ENCODE measurements at places on chromosomes 1 and 21. TPM values are rescaled to one million over a fixed set of nuclear protein-coding genes. Genes with fewer than 3 reads are reported as not detected.

The AVPR1B gene
- 0.22 TPM for total RNA-seq

The SELE gene
- not detected for total RNA-seq

The GNL2 gene
- 110 TPM for total RNA-seq

The MNDA gene
- total RNA-seq, result not detected

The PDC gene
- not detected for total RNA-seq

The GNAT2 gene
- total RNA-seq, result 0.69 TPM

The DNALI1 gene
- not detected for total RNA-seq

The SPATA17 gene
- total RNA-seq, result 3.8 TPM

The NCF2 gene
- 31.3 TPM for total RNA-seq

The ARTN gene
- total RNA-seq, result 35.5 TPM

The MASP2 gene
- total RNA-seq, result 0.92 TPM

The KDF1 gene
- 21.7 TPM for total RNA-seq

The TAL1 gene
- not detected for total RNA-seq

The IFI44 gene
- total RNA-seq, result 7.1 TPM

The LPAR3 gene
- 13.0 TPM for total RNA-seq

The ESRRG gene
- 1.7 TPM for total RNA-seq

DNA sequence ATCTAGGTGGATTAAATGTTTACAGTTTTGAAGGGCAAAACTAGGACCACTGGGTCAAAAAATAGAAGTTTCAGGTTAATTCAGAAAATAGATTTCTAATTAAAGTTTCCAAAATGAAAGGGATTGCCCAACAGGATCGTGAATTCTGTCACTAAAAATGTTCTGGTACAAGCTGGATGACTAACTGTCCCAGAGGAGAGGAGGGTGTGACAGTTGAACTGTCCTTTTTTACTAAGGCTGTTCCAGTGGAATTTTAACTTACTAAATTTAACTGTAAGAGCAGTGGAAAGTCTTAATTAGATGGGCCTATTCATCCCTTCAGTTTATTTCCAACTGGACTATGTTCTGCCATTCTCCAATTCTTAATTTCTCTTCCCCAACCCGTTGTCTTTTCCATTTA lies 7.2 kb downstream of the SNX7 start:
- no peak for DNase-seq

DNA sequence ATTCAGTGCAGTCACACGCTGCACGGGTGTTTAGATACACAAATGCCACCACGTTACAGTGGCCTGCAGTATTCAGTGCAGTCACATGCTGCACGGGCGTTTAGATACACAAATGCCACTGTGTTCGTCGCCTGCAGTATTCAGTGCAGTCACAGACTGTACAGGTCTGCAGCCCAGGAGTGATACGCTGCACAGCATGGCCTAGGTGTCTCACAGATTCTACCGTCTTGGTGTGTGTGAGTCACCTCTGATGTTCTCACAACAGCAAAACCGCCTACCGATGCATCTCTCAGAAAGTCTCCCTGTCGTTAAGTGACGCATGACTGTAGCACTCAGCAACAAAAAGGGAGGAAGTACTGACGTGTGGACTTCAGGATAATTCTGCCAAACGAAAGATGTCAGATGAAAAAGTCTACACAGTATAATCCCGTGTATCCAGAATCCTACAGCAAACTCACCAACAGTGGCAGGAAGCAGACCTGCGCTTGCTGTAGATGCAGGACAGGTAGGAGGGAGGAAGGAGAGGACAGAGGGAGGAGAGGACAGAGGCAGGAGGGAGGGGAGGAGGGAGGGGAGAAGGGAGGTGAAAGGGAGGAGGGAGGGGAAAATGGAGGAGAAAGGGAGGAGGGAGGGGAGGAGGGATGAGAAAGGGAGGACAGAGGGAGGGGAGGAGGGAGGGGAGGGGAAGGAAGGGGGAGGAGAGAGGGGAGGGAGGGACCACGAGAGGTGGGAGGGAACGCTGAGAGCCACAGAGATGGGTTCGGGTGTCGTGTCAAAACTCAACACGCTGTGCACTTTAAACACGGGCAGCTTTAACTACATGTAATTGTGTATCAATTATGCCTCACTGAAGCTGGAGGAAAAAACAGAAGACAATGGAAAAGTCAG lies 36.3 kb upstream of the PCBP3 start:
- peak; percentile 86 for DNase-seq

DNA sequence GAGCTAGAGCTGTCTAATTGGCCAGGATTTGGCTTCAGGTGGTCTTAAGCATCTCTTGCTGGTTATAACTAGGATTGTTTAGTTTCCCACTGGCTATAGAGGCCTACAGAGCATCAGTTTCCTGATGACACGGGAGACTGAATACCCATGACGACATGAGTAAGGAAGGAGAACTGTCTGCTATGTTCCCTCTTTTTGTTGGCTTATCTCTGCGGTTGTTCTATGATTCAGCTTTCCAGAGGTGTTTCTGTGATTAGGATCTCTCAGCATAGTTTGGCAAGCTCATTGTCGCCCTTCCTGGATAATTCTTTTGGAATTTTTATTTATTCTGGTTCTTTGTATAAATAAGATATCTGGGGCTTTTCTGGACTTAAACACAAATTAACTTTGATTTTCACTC lies 163.4 kb downstream of the OLFM3 start:
- no peak for DNase-seq

DNA sequence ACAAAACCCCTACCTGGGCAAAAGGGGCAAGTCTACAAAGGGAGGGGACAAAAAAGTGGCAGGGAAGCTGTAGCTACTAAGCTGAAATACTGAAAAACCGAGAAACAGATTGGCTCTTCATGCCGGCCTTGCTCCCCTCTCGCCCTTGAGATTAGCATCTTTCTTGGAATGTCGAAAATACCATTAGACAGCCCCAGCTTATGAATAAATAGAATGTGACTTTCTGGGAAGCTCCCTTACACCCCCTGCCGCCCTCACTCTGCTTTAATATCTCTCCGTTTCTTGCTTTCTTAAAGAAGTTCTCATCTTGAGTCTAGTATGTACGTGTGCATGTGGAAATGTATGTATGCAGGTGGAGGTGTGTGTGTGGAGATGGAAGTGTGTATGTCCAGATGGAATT lies 14.1 kb downstream of the TRAF3IP3 start:
- DNase-seq, result no peak

GRCh38 chr1:197269053-197269452 lies 1.0 kb downstream of the CRB1 start:
- DNase-seq, result no peak

DNA sequence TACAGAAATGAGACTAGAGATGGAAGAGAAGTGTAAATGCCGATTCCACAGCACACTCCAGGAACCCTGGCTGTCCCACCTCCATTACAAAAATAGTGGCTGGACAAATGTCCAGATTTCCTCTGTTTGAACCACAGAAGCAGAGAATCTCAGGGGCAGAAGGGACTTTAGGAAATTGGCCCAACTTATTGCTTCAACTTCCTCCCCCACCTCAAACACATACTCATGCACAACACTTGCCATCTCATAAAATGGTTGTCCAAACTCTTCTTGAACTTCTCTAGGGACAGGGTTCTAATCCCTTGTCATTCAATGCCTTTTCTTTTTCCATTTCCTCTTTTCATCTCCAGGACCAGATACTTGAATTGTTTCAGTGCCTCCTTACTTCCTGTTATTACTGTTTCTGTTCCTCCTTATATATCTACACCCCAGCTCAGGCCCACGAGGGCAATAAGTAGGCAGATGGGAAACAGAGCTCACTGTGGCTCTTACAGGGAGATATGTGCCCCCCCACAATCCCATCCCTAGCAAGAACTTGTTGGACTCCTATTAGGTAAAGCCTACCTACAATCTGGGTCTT lies 8.5 kb upstream of the B4GALT3 start:
- DNase-seq, result no peak

DNA sequence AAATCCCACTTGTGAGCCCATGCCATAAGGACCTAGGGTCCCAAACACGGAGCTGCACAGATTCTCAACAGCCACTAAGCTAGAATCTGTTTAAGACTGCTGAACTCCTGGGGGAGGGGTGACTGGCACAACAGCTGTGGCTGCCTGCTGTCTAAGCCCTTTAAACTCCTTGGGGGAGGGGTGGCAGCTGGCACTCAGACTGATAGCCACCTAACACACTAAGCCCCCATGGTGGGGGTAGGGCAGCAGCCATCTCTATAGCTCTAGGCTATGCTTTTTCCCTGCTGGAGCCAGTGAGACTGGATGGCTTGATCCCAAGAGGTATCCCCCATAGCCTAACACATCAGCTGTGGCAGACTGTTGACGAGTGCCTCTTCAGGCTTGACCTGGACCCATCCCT lies 73.3 kb upstream of the FMO3 start:
- DNase-seq, result no peak

GRCh38 chr1:208044589-208045462 lies 133.9 kb upstream of the CD34 start:
- DNase-seq, result no peak

- DNase-seq, result peak; percentile 62
These were observed 10.7 kb downstream of the PIGR start for GRCh38 chr1:206935491-206936067.

GRCh38 chr1:210525716-210526454 lies 197.2 kb downstream of the HHAT start:
- no peak for DNase-seq

- DNase-seq, result peak; percentile 72
These were observed 123.5 kb downstream of the TIAM1 start for GRCh38 chr21:31220575-31220974.

- DNase-seq, result no peak
These were observed 52.5 kb upstream of the ZNF648 start for GRCh38 chr1:182113879-182114626.

GRCh38 chr21:44518686-44519085 lies 21.3 kb downstream of the KRTAP10-1 start:
- DNase-seq, result no peak

DNA sequence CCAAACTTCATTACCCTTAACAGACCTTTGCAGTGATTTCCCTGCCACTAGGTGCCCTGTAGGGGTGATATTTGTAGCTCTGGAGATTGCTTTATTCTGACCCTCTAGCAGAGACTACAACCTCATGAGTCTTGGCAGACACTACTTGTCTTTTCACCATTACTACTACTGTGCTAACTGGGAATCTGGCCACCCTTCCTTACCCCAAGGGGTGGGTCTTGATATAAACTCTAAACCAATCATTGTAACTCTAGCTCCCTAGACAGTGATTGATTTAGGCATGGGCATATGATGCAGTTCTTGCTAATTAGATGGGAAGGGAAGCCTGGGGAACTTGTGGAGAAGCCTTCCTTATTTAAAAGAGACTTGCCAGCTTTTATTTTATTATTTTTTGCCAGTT lies 3.9 kb downstream of the KPNA6 start:
- no peak for DNase-seq

- no peak for DNase-seq
These were observed 18.1 kb upstream of the C2CD2 start for GRCh38 chr21:41971891-41972290.

GRCh38 chr1:43949678-43950077 lies 2.9 kb downstream of the IPO13 start:
- no peak for DNase-seq

DNA sequence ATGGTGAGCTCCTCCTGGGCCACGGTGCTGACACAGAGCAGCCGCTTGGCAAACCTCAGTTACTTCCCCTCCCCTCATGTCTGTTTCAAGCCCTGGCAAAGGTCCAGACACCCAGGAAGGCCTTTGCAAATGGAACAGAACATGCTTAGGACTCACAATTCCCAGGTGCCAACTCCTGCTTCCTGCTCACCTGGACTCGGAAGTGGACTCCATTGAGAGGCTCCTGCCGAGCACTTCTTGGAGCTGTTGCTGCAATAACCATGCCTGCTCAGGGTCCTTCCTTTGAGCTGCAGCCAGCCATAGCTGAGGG lies 10.7 kb downstream of the DCST2 start:
- peak; percentile 29 for DNase-seq

- peak; percentile 13 for DNase-seq
These were observed 73.5 kb upstream of the RUNX3 start for GRCh38 chr1:25003457-25004190.

GRCh38 chr1:60584371-60584770 lies 498.0 kb upstream of the NFIA start:
- no peak for DNase-seq

GRCh38 chr1:112546076-112546475 lies 37.3 kb downstream of the WNT2B start:
- DNase-seq, result no peak

GRCh38 chr1:195462646-195463045 lies 1145.6 kb downstream of the KCNT2 start:
- DNase-seq, result no peak

GRCh38 chr1:77631751-77632150 lies 50.7 kb downstream of the ZZZ3 start:
- no peak for DNase-seq

DNA sequence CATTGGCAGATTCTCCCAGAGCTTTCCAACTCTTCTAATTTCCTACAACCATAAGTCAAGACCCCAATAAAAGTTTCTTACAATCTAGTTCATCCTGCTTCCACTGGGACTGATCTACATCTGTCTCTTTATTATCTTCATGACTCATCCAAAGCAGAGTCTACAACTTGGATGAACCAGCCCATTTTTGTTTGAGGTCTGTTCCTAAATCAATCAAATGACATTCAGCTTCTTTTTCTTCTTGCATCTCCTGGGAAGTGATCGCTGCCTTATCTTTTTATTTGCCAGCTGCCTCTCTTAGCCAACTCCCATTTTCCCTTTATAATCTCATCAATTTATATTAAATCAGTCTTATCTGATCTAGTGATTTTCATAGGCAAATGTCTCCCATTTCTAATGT lies 105.6 kb downstream of the ERG start:
- DNase-seq, result peak; percentile 5

GRCh38 chr1:85244271-85245061 lies 15.0 kb downstream of the C1orf52 start:
- peak; percentile 55 for DNase-seq

- no peak for DNase-seq
These were observed 176.3 kb upstream of the EDN2 start for GRCh38 chr1:41660570-41661427.

DNA sequence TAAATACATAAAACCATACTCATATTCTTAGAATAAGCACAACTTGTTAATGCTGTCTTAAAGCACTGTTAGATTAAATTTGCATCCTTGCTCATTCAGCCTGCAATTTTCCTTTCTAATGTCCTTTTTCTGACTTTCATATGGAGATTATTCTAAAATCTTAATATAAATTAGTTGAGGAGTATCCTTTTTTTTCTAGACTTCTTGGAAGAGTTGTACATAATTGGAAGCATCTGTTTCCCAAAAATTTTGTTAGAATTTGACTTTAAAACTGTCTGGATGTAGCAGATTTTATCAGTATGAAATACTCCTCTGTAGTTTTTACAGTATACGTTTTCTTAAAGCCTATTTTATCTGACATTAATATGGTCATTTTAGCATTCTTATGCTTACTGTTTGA lies 9.7 kb downstream of the KIFAP3 start:
- no peak for DNase-seq

- no peak for DNase-seq
These were observed 28.8 kb upstream of the PTGFRN start for GRCh38 chr1:116880917-116881316.

DNA sequence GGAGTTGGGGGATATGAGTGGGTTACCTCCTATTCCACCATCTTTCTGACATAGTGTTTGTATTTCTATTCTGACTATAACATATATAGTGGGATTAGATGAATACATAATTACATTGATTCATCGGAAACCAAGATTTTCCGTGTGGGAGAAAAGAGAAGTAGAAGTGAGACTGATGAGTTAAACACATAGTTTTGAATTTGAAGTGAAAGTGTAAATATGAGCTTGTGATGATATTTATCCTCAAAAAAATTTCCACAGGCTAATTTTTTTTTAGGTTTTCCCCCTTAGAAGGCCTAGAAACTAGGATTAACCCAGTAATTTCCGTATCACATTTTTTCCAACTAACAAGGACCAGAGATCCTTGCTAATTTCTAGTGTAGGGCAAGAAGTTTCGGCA lies 6.9 kb downstream of the CD1B start:
- no peak for DNase-seq

GRCh38 chr1:112527266-112528010 lies 18.7 kb downstream of the WNT2B start:
- DNase-seq, result no peak

Data from PC-3 (cell line).